ENCODE measurements at places on chromosomes 4 and X.

- DNase-seq = peak; percentile 15
Measured at GRCh38 chr4:142574306-142574705, 271.8 kb downstream of the INPP4B start.

- DNase-seq = no peak
Measured at GRCh38 chrX:36214924-36215323, 295.4 kb downstream of the CFAP47 start.

GRCh38 chr4:3115637-3116270 lies 41.3 kb downstream of the HTT start:
- DNase-seq = no peak

- no peak for DNase-seq
Measured at GRCh38 chr4:9765091-9765490, 16.3 kb upstream of the DRD5 start.

DNA sequence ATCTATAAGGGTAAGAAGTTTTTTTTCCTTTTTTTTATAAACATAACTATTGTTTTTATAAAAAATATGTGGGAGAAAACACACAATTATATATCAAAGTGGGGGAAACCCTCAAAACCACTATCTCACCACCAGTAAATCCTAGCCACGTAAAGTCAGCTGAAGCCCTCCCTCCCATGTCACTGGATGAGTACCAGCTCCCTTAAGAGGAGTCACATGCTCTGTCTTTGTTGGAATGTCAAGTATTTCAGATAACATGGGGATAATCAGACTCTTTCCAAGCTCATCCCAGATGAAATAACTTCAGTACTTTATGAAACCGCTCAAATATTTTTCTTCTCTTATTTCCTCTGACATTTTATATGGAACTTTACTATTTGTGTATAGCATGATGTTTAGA lies 2.4 kb downstream of the MYOZ2 start:
- DNase-seq = peak; percentile 9

GRCh38 chr4:123673971-123674370 lies 277.4 kb downstream of the SPRY1 start:
- DNase-seq = no peak

DNA sequence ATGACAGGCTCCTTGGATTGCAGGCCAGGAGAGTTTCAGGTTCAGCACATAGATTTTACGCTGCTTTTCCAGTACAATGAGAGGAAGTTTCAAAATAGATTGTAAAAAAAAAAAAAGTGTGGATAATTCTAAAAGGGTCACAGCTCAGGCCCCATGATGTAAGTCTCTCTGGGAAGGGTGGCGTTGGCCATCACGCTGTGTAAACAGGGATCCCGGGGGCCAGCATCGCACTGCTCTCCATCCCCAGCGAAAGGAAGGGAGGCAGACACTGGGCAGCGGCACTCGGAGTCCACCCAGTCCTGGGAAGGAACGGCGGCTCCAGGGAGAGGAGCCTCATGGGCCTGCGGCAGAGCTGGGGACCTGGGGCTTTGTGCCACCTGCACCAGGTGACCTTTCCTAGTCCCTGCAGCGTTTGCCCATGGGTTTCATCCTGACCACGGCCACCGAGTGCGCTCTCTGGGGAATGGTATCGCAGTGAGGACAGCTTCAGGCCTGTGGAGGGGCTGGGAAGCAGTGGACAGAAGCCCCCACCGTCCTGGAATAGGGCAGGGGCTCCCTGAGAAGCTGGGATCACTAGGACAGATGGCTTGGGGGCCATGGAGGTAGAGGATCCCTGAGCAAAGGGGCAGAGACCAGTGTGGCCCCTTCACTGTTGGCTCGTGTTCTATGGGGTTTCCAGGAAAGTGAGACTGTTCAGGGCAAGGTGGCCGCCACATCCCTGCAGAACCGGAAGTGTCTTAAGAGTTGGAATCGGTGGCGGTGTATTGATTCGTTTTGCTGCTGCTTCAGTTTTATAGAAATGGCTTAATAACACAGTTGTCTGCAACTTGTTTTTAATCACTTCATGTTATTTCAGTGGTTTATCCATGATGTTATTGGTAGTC lies 38.9 kb downstream of the RGS12 start:
- DNase-seq = no peak

GRCh38 chr4:47933840-47934239 lies 19.5 kb upstream of the NFXL1 start:
- peak; percentile 56 for DNase-seq

DNA sequence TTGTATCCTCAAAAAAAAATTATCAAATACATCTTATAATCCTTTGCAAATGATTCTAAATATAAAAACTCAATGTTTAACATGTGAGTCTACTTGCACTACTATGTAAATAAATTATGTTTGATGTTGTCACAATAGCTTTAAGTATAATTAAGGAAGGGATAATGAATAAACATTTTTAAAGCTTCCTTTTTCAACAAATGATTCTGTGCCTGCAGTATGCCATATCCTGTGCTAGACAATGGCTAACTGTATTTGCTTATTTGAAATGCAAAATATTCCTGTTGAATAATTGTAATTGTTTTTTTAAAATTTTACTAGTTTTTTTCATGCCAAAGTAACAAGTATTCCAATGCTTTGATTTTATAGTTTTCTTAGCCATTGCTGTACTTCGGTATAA lies 59.0 kb upstream of the NDUFC1 start:
- no peak for DNase-seq

DNA sequence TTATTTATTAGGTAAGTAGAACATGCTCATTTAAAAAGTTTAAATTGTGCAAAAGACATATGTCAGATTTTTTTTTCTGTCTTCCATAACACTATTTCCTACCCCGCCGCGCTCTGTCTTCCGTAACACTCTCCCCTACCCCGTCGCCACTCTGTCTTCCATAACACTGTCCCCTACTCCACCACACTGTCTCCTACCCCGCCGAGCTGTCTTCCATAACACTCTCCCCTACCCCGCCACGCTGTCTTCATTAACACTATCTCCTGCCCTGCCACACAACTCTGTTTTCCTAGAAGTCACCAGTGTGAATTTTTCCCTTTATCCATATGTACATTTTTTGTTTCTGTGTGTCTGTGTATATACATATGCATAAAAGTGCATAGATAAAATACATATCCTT lies 4.4 kb downstream of the MSMO1 start:
- DNase-seq = no peak

GRCh38 chrX:108312957-108313356 lies 125.3 kb downstream of the COL4A6 start:
- DNase-seq = no peak

GRCh38 chrX:111110098-111110775 lies 14.2 kb downstream of the PAK3 start:
- DNase-seq = no peak

All from CD4-positive, alpha-beta T cell treated with Interleukin-1 beta for 1 hour (primary cell).